ENCODE measurements at places on chromosomes 7 and 10.

DNA sequence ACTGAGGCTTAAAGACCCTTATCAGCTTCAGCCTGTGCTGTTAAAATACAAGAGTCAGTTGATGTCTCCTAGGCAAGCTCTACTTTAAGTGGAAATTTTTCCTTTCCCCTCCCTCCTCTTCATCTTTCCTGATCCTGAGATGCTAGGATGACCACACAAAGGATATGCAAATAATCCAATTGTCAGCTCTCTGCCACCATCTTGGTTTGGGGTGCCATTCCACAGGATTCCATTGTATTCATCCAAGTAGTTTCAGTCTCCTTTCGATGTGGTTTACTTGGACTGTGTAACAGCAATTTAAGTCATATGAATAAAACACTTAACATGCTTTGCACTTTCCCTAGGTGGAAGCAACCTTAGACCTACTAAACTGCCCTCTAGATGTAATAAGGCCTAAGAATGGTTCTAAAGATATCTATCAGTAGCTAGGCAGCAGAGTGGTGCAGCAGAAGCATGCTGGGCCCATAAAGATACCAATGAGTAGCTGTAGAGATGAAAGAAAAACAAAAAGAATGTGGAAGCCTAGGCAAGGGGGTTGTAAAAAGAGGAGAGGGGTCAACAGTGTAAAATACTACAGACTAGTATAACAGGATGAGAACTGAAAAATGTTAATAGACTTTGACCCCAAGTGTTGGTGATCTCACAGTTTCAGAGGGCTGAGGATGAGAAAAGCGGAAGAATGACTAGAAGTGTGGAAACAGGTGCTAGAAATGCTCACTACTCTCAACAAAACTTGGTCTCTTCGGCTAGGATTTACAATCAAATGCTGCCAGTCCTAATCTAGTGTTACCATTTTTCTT lies 2.4 kb upstream of the CFAP69 start:
- DNase-seq, result no peak

GRCh38 chr10:132753596-132753995 lies 32.4 kb downstream of the NKX6-2 start:
- no peak for DNase-seq

GRCh38 chr7:33959676-33960075 lies 54.3 kb downstream of the BMPER start:
- no peak for DNase-seq

DNA sequence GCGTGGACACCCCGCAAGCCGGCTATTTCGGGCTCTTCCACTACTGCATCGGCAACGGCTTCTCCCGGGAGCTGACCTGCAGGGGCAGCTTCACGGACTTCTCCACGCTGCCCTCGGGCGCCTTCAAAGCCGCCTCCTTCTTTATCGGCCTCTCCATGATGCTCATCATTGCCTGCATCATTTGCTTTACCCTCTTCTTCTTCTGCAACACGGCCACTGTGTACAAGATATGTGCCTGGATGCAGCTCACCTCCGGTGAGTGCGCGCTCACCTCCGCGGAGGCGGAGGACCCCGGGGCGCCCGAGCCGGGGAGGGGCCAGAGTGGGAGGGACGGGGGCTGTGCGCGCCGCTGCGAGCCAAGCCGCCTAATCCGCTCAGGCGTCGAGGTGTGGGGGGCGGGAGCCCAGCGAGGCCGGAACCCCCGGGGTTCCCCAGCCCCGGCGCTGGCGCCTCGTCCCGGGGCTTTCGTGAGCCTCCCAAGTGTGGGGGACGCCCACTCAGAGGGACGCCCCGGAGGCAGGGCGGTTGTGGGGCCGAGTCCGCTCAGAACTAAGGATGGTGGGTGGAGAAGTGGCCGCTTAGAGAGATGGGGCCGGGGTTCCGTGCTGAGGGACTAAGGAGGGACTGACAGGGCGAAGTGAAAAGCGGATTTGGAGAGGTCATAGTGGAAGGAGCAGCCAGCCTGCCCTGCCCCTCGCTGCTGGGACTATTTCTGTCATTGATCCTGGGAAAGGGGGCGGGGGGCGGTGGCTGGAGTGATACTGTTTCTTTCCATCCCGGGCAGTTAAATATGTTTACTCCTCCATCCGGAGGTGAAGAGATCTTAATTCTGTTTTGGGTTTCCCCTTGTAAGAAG lies 795 bp downstream of the LHFPL3 start:
- DNase-seq, result no peak

- no peak for DNase-seq
Measured at GRCh38 chr7:135179321-135179925, 8.9 kb upstream of the CYREN start.

- DNase-seq, result no peak
Measured at GRCh38 chr10:32149252-32149955, 93.2 kb upstream of the KIF5B start.

DNA sequence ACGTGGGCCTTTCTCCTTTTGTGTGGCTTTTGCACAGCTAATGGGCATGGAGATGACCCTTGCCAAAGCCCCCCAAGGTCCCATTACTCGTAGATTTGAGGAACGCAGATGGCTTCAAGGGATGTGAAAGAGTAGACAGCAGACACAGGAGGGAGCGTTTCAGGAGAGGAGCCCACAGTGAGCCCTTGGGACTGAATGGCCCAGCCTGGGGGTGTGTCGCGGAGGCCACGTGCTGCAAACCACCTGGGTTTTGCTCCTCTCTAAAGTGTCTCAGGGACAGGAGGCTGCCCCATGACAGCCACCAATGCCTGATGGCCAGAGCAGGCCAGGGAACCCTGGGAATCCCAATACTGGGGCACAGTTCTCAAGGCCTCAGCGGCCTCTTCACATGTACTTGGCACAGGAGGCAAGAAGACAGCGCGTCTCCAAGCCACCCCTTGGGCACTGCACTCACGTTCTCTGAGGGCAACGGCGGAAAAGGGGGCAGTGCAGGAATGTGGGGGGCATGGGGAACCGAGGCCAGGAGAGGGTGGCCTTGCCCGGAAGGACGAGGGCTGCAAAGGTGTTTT lies 185.2 kb downstream of the WDR37 start:
- DNase-seq, result no peak

DNA sequence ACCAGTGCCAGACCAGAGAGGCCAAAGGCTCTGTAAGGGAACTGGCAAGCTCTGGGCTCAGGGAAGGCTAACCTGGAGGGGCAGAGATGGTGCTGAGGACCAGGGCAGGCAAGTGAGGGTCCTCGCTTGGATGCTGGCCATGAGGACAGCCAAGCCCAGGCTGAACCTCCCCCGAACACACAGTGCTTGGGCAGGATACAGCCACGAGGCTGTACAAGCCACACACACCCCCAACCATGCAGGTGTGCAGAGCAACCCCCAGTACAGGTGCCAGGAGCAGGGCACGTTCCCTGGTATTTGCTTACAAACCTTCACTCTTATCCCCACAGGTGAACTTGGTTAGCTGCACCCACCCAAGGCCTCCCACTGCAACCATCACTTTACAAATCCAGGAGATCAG lies 185.7 kb downstream of the GRID1 start:
- no peak for DNase-seq

DNA sequence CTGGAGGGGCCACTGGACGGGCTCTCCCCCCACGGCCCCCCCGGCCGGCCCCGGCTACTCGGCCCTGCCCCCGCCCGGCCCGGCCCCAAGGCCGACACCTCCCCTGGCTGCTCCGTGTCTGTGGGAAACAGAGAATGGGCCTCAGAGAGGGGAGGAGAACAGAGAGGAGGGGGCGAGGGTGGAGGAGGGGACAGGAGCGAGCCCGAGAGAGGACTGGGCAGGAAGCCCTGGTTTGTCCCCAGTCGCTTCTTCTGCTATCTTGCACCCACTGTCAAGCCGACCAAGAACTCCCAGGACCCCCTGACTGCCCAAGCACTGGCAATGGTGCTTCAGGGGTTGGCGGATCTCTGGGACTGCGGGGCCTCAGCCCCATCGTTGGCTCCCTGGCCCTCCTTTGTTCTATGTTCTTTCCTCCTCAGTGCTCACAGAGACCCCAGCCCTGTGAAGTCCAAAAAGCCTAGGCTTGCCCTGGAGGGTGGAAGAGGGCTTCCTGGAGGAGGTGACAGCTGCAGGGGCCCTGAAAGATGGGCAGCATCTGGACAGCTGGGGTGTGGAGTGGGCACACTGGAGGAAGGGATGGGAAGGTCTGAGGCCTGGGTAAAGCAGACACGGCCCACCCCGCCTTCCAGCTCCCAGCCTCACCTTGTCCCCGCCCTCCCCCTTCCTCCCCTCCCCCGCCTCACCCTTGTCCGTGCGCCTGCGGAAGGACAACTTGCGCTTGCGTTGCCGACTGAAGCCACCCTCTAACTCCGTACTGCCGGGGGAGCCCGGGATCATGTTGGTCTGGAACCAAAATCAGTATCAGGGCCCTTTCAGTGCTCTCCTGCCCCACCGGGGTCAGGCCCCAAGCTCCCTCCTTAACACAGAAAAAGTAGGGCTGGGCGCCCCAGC lies 30.1 kb downstream of the KCNH2 start:
- no peak for DNase-seq

DNA sequence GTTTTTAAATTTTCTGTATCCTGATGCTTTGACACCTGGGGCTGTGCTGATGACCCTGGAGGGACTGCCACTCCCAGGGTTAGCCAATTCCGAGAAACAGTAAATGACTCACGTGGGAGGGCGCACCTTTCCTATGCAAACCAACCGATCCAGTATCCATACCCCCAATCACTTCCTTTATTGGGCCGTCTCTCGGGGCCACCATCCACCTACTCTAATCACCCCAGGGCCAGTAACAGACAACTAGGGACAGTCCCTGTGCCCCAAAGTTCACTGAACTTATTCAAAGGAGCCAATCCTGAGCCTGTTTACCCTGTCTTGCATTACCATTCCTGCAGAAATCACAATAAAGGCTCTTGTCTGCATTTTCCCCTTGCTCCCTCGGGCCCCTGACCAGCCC lies 6.6 kb upstream of the LGI1 start:
- no peak for DNase-seq

- DNase-seq, result no peak
Measured at GRCh38 chr10:118564114-118564513, 31.3 kb downstream of the PRLHR start.

DNA sequence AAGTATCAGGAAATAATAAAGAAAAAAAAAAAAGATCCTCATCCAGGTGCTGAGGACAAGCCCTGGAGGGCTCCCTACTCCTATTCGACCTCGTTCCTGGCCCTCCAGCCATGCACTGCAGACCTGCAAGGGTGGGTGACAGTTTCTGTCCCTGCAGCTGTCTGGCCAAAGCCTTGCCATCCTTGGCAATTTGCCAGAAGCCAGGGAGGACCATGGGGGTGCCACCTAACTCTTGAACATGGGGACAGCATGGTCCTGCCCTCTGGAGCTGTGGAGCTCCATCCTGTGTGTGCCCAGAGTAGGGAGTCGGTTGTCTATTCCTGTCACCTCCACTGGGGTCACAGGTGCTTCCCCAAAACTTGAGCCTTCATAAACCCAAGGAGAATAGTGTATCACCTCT lies 27.8 kb downstream of the DMBT1 start:
- DNase-seq, result no peak

GRCh38 chr10:30170814-30171213 lies 111.4 kb upstream of the JCAD start:
- no peak for DNase-seq

- no peak for DNase-seq
Measured at GRCh38 chr7:92872701-92873100, 36.3 kb upstream of the CDK6 start.

GRCh38 chr10:111161109-111161874 lies 84.5 kb downstream of the ADRA2A start:
- no peak for DNase-seq

DNA sequence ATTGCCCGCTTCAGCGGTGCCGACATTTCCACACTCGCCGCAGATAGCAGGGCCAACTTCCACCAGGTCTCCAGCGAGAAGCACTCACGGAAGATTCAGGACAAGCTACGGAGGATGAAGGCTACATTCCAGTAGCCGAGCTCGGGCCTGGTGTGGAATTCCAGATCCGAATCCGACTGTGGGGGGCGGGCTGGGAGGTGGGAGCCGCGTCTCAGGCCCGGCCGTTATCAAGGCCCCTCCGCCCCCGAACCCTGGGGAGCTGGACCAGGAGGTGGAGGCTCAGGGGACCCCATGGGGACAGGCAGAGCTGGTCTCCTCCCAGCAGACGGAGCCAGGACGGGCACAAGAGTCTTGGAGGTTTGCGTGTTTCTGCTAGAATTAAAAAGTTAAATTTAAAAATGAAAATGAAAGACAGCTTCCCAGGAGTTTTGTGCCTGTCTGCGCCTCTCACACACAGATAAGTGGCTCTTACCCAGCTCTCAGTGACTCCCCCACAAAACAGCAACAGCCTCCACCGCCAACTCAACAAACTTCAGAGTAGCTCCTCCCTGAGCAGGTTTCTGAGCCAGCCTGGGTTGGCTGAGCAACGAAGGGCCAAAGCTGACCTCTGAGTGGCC lies 5.2 kb upstream of the UTF1 start:
- no peak for DNase-seq

- no peak for DNase-seq
Measured at GRCh38 chr7:66974986-66975590, 20.3 kb downstream of the SBDS start.

DNA sequence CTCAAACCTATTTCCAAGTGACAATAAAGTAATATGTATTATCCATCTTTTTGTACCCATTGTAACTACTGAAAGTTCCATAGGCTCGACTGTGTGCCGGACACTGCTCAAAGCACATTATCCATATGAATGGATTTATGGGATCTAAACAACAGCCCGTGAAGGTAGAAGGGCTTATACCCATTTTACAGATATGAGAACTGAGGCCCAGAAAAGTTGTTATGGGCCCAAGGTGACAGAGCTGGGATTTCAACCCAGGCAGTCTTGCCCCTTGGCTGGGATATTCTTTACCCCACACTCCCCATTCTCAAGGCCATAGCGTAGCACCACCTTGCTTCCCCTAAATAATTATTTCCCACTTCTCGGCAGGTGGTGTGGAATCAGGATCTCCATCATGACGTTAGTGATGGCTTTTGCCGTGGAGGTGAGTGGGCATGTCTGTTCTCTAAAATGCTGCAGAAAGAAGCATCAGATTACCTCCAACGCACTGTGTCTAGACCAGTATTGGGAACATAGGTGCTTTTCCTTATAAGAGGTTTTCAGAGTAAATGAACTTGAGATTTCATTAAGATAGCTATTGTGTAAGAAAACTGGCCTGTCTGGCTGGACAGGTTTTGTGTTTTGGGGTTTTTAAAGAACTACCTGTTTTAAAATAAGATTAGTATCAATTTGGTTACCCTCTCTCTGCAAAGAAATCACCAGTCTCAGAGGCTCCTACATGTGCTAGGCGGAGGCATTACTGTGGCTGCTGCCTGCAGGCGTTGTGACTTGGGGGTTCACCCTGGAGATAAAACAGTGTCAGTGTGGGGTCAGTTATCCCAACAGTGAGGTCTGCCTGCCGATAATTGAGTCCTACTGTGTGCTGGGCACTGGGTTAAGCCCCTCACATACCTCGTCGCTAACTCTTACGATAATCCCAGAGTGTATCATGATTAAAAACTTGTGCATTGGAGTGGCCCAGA lies 85.1 kb upstream of the SDK1 start:
- no peak for DNase-seq

DNA sequence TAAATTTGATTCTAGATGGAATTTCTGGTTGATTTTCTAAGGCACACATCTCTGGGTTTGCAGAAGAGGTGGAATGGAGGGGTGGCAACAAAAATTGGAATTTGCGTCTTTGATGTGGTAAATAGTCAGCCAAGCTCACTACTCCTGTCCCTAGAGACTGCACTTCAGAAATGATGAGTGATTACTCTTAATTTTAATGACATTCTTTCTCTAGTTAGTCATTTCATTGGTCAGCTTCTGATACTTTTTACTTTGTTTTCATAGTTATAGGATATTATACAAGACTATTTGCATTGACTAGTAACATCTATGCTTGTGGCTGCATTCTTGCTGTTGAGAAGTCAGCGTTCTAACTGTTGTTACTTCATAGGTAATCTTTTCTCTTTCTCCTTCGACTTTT lies 658.3 kb downstream of the SUGCT start:
- DNase-seq, result no peak

- no peak for DNase-seq
Measured at GRCh38 chr10:63376560-63377304, 89.0 kb downstream of the JMJD1C start.
